ENCODE measurements at places on chromosomes 2 and 18. TPM values are rescaled to one million over a fixed set of nuclear protein-coding genes. Genes with fewer than 3 reads are reported as not detected.

The SERPINB3 gene
- total RNA-seq = not detected

The TOGARAM2 gene
- total RNA-seq = 0.14 TPM

The EGR4 gene
- total RNA-seq = not detected

The FAP gene
- total RNA-seq = 148 TPM

The HJURP gene
- 2.4 TPM for total RNA-seq

The VWC2L gene
- not detected for total RNA-seq

The TUBB8B gene
- total RNA-seq = not detected

The SCYGR4 gene
- not detected for total RNA-seq

The CTAGE1 gene
- not detected for total RNA-seq

The SERPINB7 gene
- 1.4 TPM for total RNA-seq

The SIX3 gene
- total RNA-seq = not detected

The CRYGD gene
- total RNA-seq = not detected

All from smooth muscle cell of bladder (primary cell).